Adrenal gland (tissue), 19 donors: ENCODE measurements at places on chromosomes 11 and 22. TPM values are rescaled to one million over a fixed set of nuclear protein-coding genes. Genes with fewer than 3 reads are reported as not detected.

- no peak for DNase-seq
Measured at GRCh38 chr22:17237038-17237668, 17.9 kb upstream of the ADA2 start.

GRCh38 chr11:124329787-124330478 lies 9.9 kb upstream of the OR8D2 start:
- DNase-seq, result no peak

GRCh38 chr11:32162906-32163305 lies 72.0 kb downstream of the RCN1 start:
- DNase-seq, result no peak

DNA sequence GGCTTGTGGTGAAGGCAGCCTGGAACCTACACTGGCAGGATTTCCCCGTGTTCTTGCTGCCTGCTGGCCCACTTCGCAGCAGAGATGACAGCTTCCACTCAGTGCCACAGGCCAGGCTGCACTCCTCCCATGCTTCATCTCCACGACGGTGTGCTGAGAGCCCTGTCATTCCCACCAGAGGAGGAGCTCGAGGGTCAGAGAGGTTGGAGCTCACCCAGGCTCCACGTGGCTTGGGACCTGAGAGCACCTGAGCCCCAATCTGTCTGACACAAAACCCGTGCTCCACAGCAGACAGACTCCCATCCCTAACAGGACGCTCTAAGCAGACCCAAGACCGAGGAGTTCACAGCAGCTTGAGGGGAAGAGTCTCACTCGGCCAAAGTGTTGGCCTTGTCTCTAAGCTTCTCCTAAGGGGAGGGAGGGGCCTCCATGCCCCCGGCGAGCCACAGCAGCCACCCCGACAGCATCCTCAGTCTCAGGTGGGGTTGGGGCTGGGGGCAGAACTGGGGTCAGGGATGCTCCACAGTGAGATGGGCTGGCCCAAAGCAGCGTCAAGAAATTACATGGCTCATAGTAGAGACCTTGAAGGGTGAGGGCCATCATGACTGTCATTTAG lies 10.7 kb downstream of the LRFN4 start:
- DNase-seq, result no peak

- DNase-seq, result peak; percentile 49
Measured at GRCh38 chr11:30107899-30108298, 91.1 kb upstream of the KCNA4 start.

GRCh38 chr11:17595526-17596309 lies 48.7 kb downstream of the OTOG start:
- DNase-seq, result peak; percentile 10

DNA sequence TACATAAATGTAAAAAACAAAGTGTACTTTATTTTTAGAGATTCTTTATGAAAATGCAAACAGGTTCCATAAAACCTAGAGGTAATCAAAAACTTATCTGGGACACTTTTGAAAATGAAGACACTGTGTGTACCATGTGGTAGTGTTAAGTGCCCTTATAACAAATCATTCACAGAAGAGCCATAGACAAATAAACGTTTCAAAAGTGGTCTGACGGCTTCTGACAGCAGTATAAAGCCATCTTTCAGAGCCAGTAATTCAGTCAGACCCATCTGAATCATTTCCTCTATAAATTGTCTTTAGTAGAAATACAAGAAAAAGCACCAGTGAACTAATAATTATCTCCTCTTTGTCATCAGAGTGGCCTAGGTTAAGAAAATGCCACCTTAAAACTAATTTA lies 100.0 kb downstream of the PAX6 start:
- DNase-seq, result no peak

DNA sequence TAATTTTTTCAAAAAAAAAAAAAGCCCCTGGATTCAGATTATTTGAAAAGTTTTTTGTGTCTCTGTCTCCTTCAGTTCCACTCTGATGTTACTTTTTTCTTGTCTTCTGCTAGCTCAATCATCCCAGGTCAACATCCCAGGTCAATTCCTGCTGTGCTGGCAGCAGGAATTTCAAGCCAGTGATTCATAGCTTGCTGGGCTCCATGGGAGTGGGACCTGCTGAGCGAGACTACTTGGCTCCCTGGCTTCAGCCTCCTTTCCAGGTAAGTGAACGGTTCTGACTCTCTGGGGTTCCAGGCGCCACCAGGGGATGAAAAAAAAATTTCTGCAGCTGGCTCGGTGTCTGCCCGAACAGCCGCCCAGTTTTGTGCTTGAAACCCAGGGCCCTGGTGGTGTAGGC lies 31.4 kb downstream of the PLAAT5 start:
- no peak for DNase-seq

DNA sequence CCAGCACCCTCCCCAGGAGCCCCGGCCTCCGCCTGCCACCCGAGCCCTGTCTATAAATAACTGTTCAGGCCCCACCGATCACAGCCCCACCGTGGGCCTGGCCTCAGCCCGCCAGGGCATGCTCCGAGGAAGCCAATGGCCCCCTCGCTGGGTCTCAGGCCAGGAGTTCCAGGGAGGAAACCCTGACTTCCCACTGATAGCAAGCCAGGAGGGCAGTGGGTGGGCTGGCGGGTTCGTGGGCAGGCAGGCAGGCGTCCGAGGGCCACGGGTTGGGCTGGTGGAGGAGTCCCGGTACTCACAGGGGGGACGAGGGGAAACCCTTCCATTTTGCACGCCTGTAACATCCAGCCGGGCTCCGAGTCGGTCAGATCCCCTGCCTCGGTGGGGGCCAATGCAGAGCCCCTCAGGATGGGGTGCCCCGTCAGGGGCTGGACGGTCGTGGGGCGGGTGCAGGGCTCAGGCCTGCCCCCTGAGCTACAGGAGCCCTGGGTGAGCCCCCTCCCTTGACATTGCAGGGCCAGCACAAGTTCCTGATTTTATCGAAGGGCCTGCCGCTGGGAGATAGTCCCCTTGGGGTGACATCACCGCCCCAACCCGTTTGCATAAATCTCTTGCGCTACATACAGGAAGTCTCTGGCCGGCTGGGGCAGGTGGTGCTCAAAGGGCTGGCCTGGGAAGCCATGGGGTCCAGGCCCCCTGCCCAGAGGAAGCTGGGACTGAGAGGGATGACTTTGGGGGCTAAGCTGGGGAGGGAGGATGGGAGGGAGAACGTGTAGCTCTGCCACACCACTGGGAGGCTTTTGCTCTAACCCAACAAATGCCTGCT lies at the start of gene SPI1:
Gene SPI1, minus strand, starts transcription at position 538 of the 826 bp plus-strand sequence. Its CDS starts 194 bp downstream, at position 344.
- no peak for DNase-seq

DNA sequence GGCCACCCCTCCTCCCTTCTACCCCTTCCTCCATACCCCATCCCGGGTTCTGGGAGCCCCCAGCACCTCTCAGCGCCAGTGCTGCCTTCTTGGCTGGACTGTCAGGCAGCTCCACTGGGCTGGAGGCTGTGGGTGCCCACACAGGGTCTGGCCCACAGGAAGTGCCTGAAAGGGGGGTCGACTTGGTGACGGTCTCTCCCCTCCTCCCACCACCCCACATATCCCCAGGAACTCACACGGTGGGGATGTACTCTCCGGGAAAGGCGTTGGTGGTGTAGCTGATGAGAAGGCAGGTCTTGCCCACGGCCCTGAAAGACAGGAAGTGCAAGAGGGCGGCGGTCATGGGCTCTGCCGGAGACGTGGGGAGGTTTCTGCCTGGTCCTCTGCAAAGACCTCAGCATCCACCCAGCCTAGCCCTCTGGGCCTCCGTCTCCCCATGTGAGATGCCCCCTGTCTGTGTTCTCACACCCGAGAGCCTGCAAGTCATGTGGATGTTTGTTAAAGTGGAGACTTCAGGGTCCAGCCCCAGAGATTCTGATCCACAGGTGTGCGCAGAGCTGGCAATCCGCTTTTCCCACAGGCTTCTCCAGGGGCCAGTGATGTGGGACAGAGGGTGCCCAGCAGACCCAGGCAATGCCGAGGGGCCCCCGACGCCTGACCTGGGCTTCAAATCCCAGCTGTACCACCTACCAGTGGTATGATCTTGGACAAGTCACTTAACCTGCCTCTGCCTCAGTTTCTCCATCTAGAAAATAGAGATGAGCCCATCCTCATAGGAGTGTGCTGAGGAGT lies 2.5 kb downstream of the RAC2 start:
- DNase-seq, result peak; percentile 16

DNA sequence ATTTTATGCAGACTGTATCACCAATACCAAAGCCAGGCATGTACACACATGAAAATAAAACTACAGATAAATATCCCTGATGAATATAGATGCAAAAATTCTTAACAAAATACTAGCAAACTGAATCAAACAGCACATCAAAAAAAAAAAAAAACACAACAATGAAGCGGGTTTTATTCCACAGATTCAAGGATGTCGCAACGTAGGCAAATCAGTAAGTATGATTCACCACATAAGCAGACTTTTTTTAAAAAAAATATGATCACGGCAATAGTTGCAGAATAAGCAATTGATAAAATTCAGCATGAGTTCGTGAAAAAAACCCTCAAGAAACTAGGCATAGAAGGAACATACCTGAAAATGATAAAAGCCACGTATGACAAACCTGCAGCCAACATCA lies 21.3 kb downstream of the OR51F1 start:
- DNase-seq, result no peak

- DNase-seq, result peak; percentile 99
Measured at GRCh38 chr11:10490398-10491241, 35.6 kb downstream of the AMPD3 start.

SMC1B gene
- total RNA-seq, result 0.06 TPM

NTM gene
- total RNA-seq, result 0.26 TPM

FDXACB1 gene
- total RNA-seq, result 5.5 TPM

MUC6 gene
- 0.04 TPM for total RNA-seq

PHETA2 gene
- 10.3 TPM for total RNA-seq
